ENCODE measurements at places on chromosomes 5 and 9.

GRCh38 chr5:20498102-20498501 is 510.1 kb upstream of the CDH18 start:
- no peak for DNase-seq

DNA sequence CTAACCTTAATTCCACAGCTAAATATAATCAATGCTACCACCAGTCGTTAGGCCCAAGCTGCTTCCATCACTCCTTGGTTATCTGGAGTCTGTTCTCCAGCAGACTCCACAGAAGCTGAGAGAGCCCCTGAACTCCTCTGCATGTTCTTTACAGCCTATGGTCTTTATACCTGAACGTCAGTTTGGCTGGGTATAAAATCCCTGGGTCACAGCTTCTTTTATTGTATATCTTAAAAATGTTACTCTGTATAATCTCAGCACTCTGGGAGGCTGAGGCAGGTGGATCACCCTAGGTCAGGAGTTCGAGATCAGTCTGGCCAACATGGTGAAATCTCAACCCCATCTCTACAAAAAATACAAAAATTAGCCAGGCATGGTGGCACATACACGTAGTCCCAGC is 23.7 kb upstream of the MRNIP start:
- DNase-seq: no peak

- DNase-seq: peak; percentile 86
These were observed 456.6 kb downstream of the RAB3C start for GRCh38 chr5:59039296-59040023.

DNA sequence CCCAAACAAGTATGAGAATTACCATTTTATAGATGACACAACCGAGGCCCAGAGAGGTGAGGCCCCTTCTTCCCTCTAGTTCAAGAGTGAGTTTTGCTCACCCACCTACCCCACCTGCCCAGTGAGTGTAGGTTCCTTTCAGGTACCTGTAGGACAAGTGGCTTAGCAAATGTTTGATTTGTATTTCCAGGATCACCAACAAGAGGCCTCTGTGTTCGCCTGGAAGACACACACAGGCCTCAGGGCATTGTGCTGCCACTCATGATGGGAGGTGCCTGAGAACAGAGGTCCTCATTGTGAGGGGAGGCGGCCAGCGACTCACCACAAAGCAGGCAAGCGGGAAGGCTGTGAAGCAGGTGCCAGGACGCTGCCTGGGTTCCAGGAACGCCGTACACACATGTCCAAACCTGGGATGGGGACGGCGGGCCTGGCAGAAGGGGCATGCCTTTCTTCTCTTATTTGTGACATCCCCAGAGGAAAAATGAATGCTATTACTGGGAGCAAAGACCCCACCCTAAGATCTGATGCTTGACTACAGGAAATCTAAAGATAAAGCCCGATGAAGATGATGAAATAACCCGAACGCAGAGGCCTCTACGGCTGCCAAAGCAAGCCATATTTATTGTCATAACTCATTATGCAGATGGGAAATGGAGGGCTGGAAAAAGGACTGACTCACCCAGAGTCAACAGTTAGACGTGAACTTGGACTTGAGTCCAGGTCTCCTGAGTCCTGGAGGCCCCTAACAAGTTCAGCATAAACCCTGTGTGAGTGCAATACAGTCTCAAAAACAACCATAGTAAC is 60.2 kb upstream of the SLC25A51 start:
- DNase-seq: no peak

DNA sequence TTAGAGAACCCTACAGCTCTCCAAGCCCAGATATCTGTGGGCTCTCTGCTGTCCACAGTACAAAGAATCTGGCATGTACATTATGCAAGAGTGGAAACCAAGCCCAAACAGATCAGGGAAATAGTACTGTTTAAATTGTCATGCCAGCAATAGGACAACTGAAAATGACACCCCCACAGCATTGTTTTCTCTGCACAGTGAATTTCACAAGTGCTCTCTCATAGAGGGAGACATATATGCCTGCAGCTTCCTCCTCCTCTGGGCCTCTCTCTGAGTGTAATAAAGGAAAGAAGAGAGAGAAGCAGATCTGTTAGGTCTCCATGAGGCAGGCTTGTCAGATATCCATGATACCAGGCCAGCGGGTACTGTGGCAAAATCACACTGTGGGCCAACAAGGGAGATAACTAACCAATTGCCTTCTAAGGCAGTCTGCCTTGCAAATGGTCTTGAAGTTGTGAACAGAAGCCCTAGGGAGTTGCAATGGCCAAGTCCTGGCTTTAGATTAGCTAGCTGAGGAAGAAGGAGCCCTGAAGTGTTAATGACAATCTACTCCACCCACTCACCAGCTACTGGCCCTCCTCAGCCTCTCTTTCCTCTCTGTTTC is 54.4 kb upstream of the JMY start:
- DNase-seq: no peak

- DNase-seq: no peak
These were observed 160.9 kb upstream of the LHFPL2 start for GRCh38 chr5:78809444-78809843.

- DNase-seq: no peak
These were observed 24.5 kb upstream of the NRARP start for GRCh38 chr9:137326445-137327065.

- peak; percentile 42 for DNase-seq
These were observed 34.7 kb downstream of the LPCAT1 start for GRCh38 chr5:1488882-1489680.

- no peak for DNase-seq
These were observed 93.5 kb downstream of the RGS3 start for GRCh38 chr9:113556877-113557593.

GRCh38 chr5:106312360-106312759 is 1358.4 kb downstream of the EFNA5 start:
- no peak for DNase-seq

DNA sequence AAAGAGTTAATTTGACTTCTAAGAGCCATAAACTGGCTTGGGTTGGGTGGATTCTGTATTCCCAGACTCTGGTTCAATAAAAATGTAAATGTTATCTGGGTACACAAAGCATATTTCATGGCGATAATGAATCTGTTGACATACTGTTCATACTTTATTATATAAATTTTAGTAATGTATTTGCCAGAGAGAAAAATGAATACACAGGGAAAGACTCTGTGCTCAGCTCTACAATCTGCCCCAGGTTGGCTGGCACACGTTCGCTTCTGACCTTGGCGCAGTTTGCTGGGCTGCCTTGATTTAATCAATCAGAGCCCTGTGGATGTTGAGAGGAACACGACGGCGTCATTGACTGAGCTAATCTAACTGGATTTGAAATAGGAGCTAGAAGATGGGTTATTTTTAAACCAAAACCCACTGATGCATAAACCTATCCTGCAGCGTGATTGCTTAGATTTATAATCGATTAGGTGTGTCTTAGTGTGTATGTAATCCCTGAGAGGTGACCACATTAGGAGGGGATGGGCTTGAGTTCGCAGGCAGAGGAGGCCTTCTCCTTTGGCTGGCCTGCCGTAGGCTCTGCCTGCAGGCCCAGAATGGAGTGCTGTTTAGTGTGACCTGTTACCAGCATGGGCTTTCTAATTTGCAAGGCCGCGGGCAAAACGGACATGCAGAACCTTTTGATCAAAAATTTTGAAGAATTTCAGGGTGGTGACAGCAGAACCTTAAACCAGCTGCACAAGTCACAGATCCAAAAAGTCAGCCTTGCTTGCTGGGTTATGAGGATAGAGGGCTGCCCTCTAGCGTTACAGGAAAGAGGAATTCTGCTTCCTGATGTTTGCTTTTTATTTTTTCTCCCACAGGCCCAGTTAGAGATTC is 3.9 kb upstream of the ADCY2 start:
- DNase-seq: no peak

- no peak for DNase-seq
These were observed 135.0 kb downstream of the STK32A start for GRCh38 chr5:147369742-147370374.

DNA sequence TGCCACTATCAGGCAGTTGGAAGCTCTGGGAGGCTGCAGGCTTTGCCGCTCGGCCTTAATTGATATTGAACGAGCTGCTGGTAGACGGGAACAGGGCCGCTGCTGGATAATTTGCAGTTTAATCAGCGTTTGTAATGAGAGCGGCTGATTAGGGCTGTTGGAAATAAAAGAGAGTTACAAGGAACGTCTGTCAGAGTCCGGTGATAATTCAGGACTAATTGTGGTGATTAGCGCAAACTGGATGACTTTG is 68.2 kb upstream of the TBCA start:
- DNase-seq: no peak

DNA sequence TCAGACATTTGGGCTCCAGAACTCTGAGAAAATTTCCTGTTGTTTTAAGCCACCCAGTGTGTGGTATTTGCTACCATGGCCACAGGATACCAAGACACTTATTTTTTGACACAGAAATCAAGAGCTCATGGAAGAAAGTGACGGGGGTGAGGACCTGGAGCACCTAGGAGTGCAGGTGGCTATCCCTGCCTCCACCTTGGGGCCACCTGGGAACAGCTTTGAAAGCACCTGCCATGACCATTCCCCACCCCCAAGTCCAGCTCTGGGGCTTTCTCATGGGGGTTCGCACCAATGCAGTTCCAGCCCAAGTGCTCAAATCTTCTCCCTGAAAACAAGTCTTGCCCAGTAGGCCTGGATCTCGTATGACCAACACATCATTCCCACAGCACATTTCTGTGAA is 214.9 kb upstream of the IRX1 start:
- DNase-seq: no peak

DNA sequence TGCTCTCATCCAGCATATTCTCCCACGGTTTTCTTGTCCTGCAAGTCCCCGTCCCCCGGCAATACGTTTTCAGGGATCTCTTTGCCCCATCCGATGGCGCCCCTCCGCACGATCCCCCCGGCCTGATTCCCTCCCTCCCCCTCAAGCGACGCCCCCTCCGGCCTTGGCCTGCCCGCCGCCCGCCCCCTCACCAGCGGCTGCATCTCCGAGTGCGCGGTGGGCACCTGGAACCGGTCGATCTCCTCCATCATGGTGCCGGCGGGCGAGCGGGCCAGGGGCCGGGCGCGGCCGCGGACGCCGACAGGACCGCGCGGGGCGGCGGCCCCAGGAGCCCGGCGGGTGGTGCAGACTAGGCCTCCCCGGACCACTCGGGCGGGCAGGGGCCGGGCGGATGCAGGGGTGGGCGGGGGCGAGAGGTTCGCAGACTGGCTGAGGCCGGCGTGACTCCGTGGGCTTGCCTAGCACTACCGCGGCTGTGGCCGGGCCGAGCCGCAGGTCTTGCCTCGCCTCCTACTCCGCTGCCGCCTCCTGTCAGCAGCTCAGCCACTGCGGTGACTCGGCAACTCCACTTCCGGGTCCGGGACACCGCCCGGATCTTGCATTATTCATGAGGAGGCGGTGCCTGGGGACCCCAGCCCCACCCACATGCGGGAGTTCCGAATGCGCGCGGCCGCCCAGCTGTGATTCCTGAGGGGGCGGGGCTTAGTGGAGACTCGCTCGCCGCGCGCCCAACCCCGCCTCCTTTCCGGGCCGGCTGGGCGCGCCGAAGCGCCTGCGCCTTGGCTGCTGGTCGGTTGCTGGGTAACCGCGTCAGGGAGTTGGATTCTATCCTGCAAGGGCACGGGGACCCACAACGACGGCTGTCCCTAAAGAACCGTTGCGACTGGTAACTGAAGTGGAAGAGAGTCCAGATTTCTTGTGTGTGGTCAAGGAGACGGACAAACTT is at the start of the genes DNAI1 and FAM219A:
DNAI1 (plus strand) TSS at position 793 of the 946 bp plus-strand sequence. CDS start 201 bp downstream, outside the sequence.
FAM219A (minus strand) TSS at position 558 of the 946 bp plus-strand sequence; CDS start at position 251, 307 bp downstream.
- DNase-seq: peak; percentile 99

GRCh38 chr9:106526716-106527204 is 336.2 kb upstream of the ZNF462 start:
- no peak for DNase-seq

DNA sequence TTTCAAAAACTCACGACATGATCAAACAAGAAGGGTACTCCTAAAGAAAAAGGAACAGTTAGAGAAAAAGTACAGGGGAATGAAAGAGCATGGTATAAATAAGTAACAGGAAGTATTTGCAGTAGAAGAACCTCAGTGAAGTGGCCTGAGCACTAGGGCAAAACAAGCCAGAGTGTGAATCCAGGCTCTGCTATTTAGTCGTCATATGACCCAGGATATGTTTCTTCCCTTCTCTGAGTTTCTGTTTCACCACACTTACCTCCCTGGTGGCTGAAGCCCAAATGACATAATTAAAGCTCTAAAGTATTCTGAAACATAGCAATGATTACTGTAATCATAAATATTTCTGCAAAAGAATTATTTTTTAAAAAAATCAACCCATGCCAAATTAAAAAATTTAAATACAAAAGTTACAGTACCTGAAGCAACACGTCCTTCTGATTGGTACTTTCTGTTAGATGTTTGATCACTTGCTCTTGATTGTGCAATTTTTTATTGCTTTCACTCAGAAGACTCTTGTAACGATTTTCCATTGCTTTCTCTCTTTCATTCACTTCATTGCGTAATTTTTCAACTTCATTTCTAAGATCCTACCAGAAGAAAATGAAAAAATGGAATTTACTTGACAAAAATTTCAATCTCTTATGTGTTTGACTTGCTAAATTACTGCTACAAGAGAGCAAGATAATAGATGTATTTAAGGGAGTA is 88.9 kb downstream of the CDK5RAP2 start:
- DNase-seq: no peak

DNA sequence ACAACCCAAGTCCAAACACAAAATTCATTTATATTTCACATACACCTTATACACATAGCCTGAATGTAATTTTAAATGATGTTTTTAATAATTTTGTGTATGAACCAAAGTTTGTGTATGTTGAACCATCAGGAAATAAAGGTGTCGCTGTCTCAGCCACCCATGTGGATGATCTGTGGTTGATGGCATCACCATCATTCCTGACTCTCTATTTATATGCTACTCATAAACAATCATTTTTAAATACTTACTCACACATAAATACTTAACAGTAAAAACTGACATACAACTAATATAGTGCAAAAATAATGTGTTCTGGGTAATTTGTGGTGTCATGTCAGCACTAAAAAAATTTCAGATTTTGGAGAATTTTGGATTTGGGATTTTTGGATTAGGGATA is 38.4 kb downstream of the SMC5 start:
- no peak for DNase-seq

DNA sequence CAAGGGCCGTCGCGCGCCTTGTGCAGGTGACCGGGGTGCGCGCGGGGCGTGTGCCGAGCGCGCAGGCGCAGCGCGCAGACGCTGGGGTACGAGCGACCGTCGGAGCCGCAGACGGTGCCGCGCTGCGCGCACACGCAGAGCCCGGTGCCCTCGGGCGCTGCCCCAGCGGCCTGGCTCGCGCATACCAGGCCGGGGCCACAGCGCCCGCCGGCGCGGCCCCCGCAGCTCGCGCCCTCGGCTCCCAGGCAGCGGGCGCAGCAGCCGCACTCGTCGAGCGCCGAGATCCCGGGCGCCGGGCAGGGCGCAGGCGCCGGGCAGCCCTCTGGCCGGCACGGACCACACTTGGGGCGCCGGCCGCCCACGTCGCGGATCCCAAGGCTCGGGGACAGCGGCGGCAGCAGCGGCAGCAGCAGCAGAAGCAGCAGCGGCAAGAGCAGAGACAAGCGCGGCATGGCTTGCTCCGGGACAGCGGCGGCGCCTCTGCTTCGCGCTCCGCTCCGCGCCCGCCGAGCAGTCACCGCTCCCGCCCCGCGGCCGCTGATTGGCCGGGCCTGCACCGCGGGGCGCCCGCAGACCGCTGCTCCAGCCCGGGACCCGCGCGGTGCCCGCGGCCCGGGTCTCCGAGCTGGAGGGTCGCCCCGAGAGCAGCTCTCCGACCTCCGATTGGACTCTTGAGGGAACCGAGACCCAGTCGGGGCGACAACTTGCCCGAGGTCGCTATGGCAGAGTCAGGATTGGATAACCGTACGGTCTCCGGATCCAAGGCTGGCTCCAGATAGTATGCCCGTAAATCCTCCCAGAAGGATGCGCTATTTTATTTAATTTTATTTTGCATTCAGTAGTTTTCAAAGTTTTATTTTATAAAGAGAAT is at the start of gene IGFBPL1:
IGFBPL1 (minus strand) TSS at position 482 of the 871 bp plus-strand sequence; CDS start at position 452, 30 bp downstream.
- no peak for DNase-seq

All from stimulated activated CD4-positive, alpha-beta T cell treated with anti-CD3 and anti-CD28 coated beads, Interleukin-4, amount 100 ng/mL, for 24 hours (primary cell).